ENCODE measurements at places on chromosomes 4 and X.

GRCh38 chr4:182925298-182925757 lies 8.1 kb upstream of the DCTD start:
- DNase-seq = peak; percentile 52

DNA sequence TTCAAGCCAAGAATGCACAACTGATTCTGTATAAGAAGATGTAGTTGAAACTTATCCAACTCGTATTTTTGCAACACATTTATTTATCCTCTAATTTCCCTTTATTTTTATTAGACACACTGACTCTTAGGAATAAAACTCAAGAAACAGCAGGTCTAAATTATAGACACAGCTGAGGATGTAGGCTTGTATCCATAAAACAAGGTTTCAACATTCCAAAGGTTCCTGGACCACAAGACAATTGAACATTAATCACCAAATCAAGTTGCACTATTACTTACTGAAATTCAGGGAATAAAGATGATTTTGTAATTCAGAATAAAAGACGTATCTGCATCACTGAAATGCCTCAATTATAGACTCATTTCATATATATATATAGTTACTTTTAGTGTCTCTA lies 683.5 kb upstream of the GRIA3 start:
- no peak for DNase-seq

GRCh38 chr4:118373614-118374255 lies 20.9 kb upstream of the PRSS12 start:
- DNase-seq = no peak

DNA sequence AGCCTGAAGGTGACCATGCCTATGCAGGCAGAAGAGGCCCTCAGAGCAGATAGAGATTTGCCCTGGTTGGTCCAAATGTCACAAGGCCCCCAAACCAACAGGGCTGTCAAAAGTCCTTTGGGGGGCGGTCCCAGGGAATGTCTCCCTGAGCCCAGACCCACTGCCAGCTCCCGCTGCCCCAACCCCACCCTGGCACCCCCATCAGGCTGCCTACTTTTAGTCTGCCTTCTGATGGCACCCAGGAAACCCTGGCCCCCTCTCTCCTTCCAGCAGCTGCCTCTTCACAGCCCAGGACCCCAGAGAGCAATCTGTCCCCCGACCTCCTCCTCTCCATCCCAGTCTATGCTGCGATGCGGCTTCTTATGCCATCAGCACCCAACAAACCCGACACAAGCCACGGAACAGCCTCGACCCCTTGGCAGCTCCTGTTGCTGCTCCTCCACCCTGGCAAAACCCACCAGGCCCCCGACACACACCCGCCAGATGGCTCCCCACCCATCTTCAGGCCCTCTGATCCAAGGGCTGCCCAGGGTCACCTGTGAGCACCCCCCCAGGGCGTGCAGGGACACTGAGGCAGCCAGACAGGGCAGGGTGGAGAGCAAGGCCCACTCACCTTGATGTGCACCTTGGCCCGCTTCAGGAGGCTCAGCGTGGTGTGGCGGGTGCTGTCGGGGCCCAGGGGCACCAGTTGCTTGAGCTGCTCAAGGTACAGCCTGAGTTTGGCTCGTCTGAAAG lies 9.9 kb downstream of the MXD4 start:
- peak; percentile 21 for DNase-seq

DNA sequence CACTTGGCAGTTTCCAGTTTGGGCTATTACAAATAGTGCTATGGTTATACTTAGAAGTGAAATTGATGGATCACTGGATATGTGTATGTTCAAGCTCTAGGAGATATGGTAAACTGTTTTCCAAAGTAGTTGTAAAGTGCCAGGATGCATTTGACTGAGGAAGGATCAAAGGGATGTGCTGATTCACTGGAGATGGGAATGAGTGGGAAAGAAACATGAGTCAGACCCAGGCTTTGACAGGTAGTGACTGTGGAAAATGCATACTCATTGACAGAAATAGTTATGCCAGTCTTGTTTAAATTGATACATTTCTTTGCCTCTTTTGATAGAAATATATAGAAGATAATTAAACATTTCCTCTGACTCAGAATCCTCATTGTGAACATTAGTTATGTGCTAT lies 77.9 kb downstream of the CEP135 start:
- no peak for DNase-seq

- DNase-seq = no peak
Observed at GRCh38 chr4:128307123-128307571, 19.5 kb upstream of the PGRMC2 start.

GRCh38 chrX:76428243-76429130 lies 977 bp downstream of the MAGEE1 start:
- DNase-seq = no peak

DNA sequence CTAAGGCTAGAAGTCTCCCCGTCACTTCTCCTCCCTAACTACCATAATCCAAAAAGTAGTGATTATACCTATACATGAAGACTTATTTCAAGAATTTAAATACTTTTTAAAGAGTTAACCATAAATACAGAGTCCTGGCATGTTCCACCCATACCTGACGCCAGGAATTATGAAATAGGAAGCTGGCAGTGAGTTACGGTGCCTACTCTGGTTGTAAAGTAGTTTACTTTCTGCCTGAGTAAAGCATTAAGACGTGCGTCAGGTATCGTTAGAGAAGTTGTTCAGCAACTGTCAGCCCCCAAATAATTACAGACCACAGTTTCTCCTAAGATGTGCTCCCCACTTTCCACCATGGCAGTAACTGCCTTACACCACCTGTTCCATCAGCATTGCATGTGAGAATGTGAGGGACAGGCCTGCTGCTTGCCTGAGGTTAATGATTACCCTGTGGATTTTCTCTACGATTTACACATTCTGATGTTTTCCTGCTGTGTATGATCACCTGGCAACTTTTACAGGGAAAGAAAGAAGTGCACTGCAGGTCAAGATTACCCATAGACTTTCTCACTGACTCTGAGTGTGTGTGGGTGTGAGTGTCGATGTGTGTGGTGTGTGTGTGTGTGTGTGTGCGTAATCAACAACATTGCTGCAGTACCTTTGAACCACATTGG lies 92.3 kb upstream of the SLC7A11 start:
- DNase-seq = no peak

DNA sequence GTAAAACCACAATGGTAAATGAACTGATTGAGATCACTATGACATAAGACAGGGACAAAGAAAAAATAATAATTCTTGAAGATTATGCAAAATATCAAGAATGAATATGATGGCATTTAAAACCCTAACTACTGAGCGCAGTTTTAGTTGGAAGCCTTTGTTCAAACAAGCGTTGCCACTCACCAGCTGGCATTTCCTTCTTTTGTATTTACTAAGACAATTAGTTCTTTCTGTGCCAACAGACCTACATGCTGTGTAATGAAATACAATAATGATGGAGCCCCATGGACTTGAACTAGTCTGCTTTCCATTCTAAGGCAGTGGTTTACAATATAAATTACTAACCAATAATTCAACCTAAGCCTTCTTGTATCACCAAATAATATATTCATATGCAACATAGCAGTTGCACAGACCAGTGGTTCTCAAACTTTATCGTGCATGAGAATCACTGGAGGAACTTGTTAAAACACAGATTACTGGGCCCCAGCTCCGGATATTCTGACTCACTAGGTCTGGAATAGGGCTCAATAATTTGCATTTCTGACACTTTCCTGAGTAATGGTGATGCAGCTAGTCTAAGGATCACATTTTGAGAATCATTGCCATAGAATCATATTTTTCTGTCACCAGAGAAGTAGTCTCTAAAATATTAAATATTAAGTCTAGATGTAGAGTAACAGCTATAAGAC lies 196.4 kb upstream of the MAGEB18 start:
- no peak for DNase-seq

DNA sequence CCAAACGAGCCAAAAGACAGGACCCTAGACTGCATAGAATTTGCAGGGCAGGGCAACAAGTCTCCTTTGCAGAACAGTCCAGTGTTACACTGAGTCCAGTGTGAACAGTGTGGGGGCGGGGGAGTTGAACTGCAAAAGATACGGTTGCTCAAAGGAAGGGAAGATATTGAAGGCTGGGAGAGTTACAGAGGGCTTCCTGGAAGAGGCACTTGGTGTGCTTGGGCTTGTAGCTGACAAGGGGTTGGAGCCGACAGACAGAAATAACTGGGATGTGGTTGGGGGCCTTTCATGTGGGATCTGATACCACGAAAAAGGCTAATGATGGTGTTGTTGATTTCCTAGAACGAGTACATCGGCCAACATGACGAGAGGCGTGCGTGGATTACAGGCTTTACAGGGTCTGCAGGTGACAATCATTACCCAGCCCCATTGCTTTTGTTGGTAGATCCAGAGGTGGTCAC lies 6.1 kb downstream of the XPNPEP2 start:
- no peak for DNase-seq
